Right cardiac atrium (tissue), 5 donors: ENCODE measurements at places on chromosomes 7 and 10.

DNA sequence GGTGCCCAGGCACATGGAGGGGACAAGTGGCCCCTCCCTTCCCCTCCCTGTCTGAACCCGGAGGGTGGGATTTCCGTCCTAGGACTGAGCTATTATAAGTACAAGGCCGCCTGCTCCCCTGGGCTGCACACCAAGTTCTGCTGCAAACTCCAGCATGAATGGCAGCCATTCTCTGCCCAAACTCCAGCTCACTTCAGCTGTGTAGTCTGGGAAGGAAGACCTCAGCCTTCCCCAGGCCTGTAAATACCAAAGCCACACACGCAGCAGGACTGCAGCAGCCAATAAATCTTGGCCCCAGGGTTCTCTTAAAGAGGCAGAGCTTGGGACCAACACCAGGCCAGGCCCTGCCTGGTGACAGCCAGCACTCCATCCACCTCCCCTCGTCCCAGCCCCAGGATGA lies 291.3 kb upstream of the ZMIZ1 start:
- peak; percentile 91 for DNase-seq

- DNase-seq = peak; percentile 55
These were observed 58.4 kb upstream of the ZNRF2 start for GRCh38 chr7:30225863-30226613.

DNA sequence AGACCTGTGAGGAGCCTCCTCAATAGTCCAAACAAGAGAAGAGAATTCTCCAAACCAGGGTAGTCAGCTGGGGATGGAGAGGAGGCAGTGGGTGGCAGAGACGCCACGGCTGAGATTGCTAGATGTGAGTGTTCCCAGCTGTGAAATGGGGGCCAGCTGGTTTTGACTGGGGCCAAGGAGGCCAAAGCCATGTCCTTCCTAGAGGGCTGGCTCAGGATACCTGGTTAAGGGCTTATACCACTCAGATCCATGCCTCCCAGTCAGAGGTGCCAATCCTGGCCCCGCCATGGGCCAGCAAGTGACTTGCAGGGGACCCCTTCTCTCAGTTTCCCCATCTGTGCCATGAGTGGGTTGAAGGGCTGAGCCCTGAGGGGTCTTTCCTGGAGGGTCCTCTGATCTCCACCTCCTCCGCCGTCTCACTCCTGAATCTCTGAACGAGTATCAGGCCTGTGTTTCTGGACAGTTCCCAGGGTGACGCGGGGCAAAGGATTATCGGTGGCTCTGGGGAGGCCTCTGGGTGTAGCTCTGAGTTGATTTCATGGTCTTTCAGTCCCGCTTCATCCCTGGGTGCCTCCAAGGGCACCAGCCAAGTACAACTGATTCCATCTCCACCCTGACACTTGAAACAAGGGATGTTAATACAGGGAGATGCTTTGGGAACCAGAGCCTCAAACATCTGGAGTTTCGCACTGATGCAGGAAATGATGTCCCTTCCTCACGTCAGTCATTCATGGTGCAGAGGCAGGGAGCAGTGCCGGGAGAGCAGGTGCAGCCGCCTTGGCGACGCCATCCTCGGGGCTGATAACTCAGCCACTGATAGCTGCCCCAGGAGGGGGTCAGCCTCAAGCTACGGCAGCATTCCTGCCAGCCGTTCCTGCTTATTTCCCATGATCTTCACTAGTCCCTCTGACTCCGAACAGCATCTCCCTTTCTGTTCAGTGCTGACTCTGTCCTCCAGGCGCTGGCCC lies 126.7 kb downstream of the RGS10 start:
- DNase-seq = peak; percentile 72

DNA sequence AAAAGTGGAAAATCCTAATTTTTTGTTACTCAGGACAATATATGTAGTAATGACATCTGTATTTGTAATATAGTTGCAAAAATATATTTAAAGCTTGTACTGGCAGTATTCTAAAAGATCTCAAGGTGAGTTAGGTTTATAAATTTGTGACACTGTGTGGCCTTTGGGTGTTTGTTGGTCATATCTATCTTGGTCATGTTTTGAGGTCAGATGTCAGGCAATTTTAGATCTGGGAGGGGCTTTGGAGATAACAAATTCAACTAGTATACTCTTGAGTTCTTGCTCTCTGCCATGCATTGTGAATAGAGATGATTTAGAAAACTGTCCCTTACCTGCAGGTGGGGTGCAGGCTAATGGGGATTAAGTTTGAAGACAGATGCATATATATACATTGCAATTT lies 3.1 kb downstream of the TBC1D12 start:
- no peak for DNase-seq

DNA sequence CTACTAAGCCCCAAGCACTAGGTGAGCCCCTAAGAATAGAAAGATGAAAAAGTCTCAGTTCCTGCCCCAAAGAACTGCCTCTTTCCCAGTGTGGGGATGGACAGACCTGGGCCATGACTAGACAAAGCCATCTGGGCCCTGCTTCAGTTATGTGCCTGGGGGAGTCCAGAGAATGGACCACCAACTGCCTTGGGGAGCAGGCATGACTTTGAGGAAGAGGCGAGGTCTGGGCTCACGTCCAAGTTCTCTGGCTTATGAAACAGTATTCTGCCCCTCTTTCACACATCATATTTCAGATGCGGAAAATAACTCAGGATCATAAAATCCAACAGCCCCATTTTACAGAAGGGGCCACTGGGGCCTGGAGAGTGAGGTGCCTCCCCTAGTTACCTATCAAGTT lies 80.3 kb downstream of the PLXNA4 start:
- no peak for DNase-seq

GRCh38 chr10:125692196-125692595 lies 9.2 kb upstream of the TEX36 start:
- DNase-seq = no peak

- no peak for DNase-seq
These were observed 642.0 kb upstream of the LRRN3 start for GRCh38 chr7:110448918-110449317.

DNA sequence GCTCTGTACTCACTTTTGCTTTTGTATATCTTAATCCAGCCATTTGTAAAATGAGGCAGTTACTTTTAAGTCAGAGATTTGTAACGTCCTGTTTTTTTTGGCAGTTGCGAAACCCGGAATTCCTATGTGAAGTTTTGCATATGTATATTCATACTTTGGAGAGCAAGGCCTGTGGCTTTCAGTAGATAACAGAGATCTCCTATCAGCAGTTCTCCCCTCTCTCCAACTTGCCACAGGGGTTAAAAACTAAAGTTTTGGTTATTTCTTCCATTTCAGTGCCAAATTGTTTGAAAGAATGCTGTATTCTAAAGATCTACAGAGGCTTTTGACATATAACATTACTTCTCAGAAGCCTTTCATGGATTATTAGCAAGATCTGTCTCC lies 102.4 kb downstream of the EXOC4 start:
- DNase-seq = no peak

- DNase-seq = no peak
These were observed 12.9 kb upstream of the ITGB1 start for GRCh38 chr10:32970910-32971309.

- DNase-seq = no peak
These were observed 166.8 kb downstream of the MACC1 start for GRCh38 chr7:20050241-20050966.

DNA sequence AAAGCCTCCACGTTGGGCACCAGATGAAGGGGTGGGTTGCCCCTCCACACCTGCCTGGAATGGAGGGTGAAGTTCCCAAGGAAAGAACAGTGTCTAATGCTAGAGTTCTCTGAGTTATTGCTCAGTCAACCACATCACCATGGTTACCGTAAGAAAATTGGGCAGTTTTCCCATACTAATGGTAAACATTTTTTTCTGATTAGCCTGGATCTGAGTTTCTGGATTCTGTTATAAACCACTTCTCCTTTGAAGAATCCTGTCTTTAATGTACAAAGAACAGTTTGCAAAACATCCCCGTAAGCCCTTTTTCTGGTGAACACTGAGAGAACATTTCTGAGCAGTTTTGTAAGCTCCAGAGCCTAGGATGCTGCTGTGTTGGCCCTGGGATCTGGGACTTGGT lies 45.5 kb downstream of the ABCC2 start:
- no peak for DNase-seq

- DNase-seq = no peak
These were observed 14.8 kb downstream of the CYP3A7 start for GRCh38 chr7:99719996-99720769.

DNA sequence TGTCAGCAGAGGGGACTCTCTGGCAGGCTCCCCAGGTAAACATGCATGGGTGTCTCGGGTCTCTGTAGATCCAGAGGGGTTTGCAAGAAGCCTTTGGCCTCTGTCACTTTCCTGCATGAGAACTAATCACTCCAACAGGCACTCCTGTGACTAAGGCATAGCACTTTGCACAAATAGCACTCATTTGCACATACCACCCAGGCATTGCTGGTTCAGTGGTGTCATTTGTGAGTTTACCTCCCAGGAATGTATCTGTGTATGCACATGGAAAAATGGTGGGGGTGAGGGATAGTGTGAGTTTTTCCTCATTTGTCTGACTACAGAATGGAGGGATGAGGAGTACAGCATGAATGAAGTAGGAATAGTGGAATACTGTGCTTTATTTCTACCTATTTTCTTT lies 39.5 kb downstream of the CNNM1 start:
- DNase-seq = no peak

DNA sequence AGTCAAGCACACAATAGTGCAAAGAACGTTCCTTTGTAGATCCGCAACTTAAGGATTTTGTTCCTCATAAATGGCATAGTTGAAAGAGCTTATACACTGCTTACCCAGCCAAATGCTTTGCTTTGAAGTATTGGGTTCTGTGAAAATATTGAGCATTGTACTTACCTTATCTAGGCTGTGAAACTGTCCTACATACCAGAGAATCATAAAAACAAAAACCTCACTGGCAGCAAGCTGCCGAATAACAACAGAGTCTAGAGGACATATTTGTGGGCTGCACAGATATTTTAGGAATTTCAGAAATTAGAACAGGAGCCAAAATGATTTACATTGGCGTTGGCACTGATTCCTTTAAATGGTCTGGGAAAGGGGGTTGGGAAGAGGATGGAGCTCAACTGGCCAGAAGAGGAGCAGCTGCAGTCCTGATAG lies 174.8 kb downstream of the RTKN2 start:
- no peak for DNase-seq

DNA sequence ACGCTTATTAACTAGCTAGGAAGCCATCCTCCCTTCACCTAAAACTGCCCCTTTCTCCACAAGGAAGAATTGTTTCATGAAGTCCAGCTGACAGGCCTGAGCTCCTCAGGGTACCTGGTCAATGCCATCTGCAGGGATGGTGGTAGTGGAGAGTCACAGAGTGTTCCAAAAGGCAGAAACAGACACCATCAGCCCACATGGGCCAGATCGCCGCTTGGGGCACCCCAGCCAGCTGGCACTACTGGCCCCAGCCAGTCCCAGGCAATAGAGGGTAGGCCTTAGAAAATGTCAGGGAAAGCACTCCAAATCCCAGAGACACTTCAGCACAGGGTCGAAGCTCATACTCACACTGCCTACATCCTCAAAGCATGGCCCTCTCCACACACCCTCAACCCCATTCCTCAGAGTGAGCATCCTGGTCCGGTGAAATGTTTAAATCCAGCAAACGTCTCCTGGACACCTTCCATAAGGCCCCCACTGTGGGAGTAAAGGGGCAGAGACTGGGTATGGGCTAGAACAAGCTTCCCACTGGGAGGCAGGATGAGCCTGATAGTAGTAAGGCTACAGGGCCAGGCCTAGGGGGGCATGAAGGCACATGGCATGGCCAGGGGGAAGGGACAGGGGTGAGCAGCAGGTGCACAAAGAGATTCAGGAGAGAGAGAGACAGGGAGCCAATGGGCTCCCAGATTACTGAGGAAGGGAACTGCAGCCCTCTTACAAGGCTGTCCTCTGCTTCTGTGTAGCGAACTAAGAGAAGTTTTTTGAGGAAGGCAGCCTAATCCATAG lies 1.9 kb downstream of the LRRC20 start:
- no peak for DNase-seq

GRCh38 chr7:92461027-92462003 lies 14.0 kb downstream of the GATAD1 start:
- no peak for DNase-seq
